ENCODE measurements at places on chromosomes 5 and 9. TPM values are rescaled to one million over a fixed set of nuclear protein-coding genes. Genes with fewer than 3 reads are reported as not detected.

The GPR107 gene
- total RNA-seq = 29.8 TPM

The QRFP gene
- total RNA-seq = not detected

The OBP2B gene
- total RNA-seq = not detected

The DOCK8 gene
- 11.4 TPM for total RNA-seq

The NSUN2 gene
- 43.0 TPM for total RNA-seq

The PCDHGC5 gene
- 1.0 TPM for total RNA-seq

The C5orf47 gene
- not detected for total RNA-seq

The LHX3 gene
- total RNA-seq = 0.08 TPM

The SV2C gene
- total RNA-seq = 0.12 TPM

The HTR1A gene
- total RNA-seq = not detected

The WNT8A gene
- not detected for total RNA-seq

The EGFL7 gene
- 13.0 TPM for total RNA-seq

The LEAP2 gene
- 0.68 TPM for total RNA-seq

The BTNL8 gene
- not detected for total RNA-seq

The LRRC70 gene
- 0.16 TPM for total RNA-seq

The PCDHGB2 gene
- total RNA-seq = 1.2 TPM

The ADCY2 gene
- total RNA-seq = 0.12 TPM

The GAPT gene
- 0.40 TPM for total RNA-seq

The SYK gene
- 60.3 TPM for total RNA-seq

The CDC20B gene
- total RNA-seq = not detected

The ACSL6 gene
- 0.08 TPM for total RNA-seq

The SHOC1 gene
- total RNA-seq = 0.56 TPM

The SPATA31D4 gene
- not detected for total RNA-seq

The NIPAL4 gene
- total RNA-seq = 31.2 TPM

The TMEM174 gene
- total RNA-seq = not detected

The PCDHA9 gene
- 0.04 TPM for total RNA-seq

The TEX48 gene
- total RNA-seq = not detected

The ZNF483 gene
- 0.36 TPM for total RNA-seq

The ARL14EPL gene
- total RNA-seq = not detected

The RECK gene
- total RNA-seq = 1.2 TPM

The LTC4S gene
- 5.1 TPM for total RNA-seq

The GGTA1 gene
- 7.1 TPM for total RNA-seq

The SLC31A1 gene
- 22.2 TPM for total RNA-seq

The ADGRD2 gene
- 0.08 TPM for total RNA-seq

The ZCCHC7 gene
- 10.4 TPM for total RNA-seq

The TAF11L11 gene
- total RNA-seq = not detected

The ALDH7A1 gene
- 118 TPM for total RNA-seq

The TMEM252 gene
- total RNA-seq = not detected

The FABP6 gene
- 3.1 TPM for total RNA-seq

The ATG10 gene
- 8.1 TPM for total RNA-seq

The BNC2 gene
- 3.7 TPM for total RNA-seq

The MRPL22 gene
- 43.7 TPM for total RNA-seq

The IFT74 gene
- 7.4 TPM for total RNA-seq

The KIF4B gene
- not detected for total RNA-seq

The TAS2R1 gene
- not detected for total RNA-seq

The CMYA5 gene
- total RNA-seq = 0.36 TPM

The SLC36A2 gene
- not detected for total RNA-seq

The SCGB3A2 gene
- not detected for total RNA-seq

The FBN2 gene
- total RNA-seq = 1.00 TPM

The WDR36 gene
- 23.1 TPM for total RNA-seq

The GABBR2 gene
- not detected for total RNA-seq

The TMEM171 gene
- total RNA-seq = 6.3 TPM

Data from esophagus mucosa (tissue), 1 donor.